ENCODE measurements at places on chromosomes 3 and 15. TPM values are rescaled to one million over a fixed set of nuclear protein-coding genes. Genes with fewer than 3 reads are reported as not detected.

Gene CYP11A1
- not detected for total RNA-seq

Gene CHRNB4
- not detected for total RNA-seq

Gene ZNF501
- 1.7 TPM for total RNA-seq

DNA sequence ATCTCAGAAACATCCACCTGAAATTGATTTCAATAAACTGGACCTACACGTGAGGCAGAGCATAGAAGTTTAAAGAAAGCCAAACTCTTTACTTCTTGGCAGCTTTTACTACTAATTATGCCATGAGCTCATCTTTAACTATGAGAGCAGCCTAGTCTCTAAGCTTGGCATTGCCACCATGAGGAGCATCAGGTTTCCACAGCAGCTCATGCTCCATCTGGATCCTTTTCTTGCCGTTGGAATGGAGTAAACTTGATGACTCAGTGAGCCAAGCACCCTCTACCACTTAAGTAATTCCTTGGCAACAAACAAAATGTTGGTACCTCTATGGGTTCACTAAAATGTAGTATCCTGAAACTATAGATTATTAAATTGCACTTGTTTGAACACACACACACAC, 583.2 kb downstream of the EPHA3 start:
- DNase-seq, result no peak
- no peaks in the 10 kb centered on the region for H3K27me3 ChIP-seq
- H3K36me3 ChIP-seq, result no peaks in the 10 kb centered on the region
- H3K4me1 ChIP-seq, result no peaks in the 10 kb centered on the region

- no peaks in the 10 kb centered on the region for H3K4me1 ChIP-seq
- no peaks in the 10 kb centered on the region for H3K27me3 ChIP-seq
- H3K4me3 ChIP-seq, result no peak overlapping the region
Observed at GRCh38 chr3:146313031-146313745, 62.3 kb upstream of the PLSCR4 start.

GRCh38 chr3:17182166-17182565, 297.4 kb downstream of the PLCL2 start:
- H3K4me3 ChIP-seq, result no peak overlapping the region
- H3K4me1 ChIP-seq, result peaks cover 25% of the 10 kb centered on the region
- H3K27me3 ChIP-seq, result no peaks in the 10 kb centered on the region
- peaks cover 22% of the 10 kb centered on the region for H3K36me3 ChIP-seq
- H3K27ac ChIP-seq, result no peak overlapping the region

Gene CYP1A2
- total RNA-seq, result not detected

- DNase-seq, result no peak
- H3K27ac ChIP-seq, result no peak overlapping the region
- no peak overlapping the region for H3K4me3 ChIP-seq
- H3K4me1 ChIP-seq, result no peaks in the 10 kb centered on the region
Observed at GRCh38 chr15:73578026-73578425, 55.2 kb downstream of the NPTN start.

DNA sequence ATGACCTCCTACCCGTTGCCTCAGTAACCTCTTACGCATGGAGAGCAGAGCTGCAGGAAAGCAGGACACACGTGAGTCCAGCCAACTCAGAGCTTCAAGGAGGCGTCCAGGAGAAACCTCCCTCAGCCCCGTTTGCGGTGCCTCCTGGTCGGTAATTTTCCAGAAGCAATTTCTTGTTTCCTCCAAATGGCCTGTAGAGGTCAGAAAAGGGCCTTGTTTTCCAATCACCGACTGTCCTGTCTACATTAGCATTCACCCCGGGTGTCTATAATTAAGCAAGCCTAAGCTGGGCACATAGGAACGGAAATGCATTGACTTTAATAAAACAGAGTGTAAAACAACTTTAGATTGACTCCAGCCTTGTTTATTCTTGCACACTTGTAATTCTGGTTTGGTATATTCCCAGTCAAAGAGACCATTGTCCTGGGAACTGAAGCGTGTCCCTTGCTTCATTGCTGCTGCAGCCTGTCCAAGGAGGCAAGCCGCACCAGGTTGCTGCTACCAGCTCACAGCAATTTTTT, 836.2 kb downstream of the AGBL1 start:
- no peak overlapping the region for H3K4me3 ChIP-seq
- H3K36me3 ChIP-seq, result no peaks in the 10 kb centered on the region
- no peak overlapping the region for H3K27ac ChIP-seq
- H3K4me1 ChIP-seq, result no peaks in the 10 kb centered on the region
- H3K27me3 ChIP-seq, result peaks cover 5% of the 10 kb centered on the region

- H3K4me3 ChIP-seq, result no peak overlapping the region
- H3K4me1 ChIP-seq, result no peaks in the 10 kb centered on the region
- DNase-seq, result no peak
- no peak overlapping the region for H3K27ac ChIP-seq
Observed at GRCh38 chr3:141930801-141931200, 54.4 kb downstream of the ATP1B3 start.

Gene ASTE1
- total RNA-seq, result 9.1 TPM

DNA sequence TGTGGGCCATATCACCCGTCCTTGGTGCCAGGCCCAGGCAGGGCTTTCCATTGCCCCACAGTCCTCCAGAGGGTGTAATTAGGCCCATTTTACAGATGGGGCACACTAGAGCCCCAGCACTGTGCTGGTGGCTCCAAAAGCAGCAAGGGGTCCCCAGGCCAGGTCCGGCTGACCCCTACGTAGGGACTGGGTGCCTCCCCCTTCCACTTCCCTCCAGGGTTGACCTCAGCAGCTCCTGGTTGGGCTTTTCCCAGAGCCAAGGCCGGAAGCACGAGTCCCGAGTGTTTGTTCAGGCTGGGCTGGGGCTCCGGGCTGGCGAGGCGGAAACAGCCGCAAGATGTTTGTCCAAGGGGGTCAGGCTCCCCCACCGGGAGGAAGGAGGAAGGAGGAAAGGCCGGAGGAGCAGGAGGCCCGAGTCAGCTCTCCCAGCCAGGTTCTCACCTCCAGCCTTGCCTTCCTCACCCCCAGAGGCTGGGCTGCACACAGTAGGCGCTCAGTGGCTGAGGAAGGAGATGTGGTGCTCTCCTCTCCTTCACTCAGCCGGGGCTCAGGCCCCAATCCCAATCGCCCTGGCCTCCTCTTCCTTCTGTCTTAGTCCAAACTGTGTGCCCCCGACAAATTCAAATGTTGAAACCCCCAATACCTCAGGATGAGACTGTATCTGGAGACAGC, 17.1 kb upstream of the PLXND1 start:
- H3K27me3 ChIP-seq, result no peaks in the 10 kb centered on the region
- no peak overlapping the region for H3K4me3 ChIP-seq
- H3K36me3 ChIP-seq, result no peaks in the 10 kb centered on the region
- no peak overlapping the region for H3K27ac ChIP-seq
- DNase-seq, result no peak
- H3K4me1 ChIP-seq, result peaks cover 13% of the 10 kb centered on the region

DNA sequence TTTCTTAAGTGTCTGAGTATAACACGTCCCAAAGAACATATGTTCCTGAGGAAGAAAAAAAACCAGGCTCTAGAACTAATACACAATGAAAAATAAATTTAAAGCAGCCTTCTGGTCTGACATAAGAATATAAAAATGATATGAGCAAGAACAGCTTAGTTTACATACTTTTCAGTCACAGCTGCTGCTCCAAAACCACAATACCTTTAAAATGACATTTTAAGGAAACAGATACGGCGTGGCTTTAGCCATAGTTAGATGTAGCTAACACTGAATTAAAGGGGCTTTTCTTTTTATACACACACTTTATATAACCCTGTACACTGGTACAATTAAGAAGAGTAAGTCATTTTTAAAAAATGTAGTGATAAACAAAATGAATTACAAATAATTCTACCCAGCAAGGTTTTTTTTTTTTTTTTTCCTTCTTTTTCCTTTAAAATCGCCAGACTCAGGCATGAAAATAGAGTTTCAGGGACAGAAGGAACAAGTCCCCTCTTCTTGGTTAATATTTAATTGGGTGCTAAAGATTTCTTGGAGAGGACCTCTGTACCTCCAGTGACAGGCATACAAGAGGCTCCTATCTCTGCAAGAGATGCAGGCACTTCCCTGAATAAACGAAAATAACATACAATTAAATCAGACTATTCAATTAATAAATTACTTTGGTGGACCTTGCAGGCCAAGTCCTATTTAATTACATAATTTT, 265.6 kb downstream of the FOXP1 start:
- peaks cover 2% of the 10 kb centered on the region for H3K36me3 ChIP-seq
- no peak overlapping the region for H3K27ac ChIP-seq
- H3K27me3 ChIP-seq, result no peaks in the 10 kb centered on the region

Gene NKIRAS1
- total RNA-seq, result 2.8 TPM

Gene CADPS
- total RNA-seq, result not detected

Gene CHST2
- 5.1 TPM for total RNA-seq

GRCh38 chr15:60960517-60960916, 268.6 kb downstream of the RORA start:
- H3K36me3 ChIP-seq, result no peaks in the 10 kb centered on the region
- no peaks in the 10 kb centered on the region for H3K27me3 ChIP-seq
- DNase-seq, result no peak
- no peaks in the 10 kb centered on the region for H3K4me1 ChIP-seq

Gene DNAJA4
- total RNA-seq, result 38.6 TPM

DNA sequence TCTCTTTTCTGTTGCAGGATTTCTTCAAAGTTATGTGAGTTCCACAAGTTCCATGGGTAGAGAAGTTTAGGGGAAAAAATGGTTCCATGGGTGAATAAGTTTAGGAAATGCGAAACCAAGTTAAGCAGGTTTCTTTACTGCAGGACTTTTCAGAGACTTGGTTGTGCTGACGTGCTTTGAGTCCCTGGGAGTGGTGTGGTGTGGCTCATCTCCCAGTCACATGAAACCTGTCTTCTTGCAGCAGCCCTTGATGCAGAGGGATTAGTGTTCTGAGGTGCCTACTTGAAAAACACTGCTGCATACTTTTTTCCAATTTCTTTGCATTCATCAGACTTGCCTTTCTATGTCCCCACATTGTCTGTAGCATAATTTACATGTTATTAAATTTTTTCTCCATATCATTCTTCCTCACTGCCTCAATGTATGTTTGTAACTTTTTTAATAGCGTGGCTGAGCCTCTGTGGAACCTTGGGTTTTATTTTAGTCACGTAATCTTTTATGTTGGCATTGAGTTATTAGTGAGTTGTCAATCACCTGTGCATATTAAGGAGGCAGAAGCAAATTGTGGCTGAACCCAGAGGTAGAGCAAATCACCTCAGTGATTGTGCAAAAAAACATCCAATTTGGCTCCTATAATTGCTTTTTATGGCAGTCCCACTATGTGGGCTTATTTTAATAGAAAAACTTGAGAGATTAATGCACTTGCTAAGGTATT, 115.6 kb downstream of the CACNA2D3 start:
- no peaks in the 10 kb centered on the region for H3K36me3 ChIP-seq
- no peak overlapping the region for H3K4me3 ChIP-seq
- H3K27me3 ChIP-seq, result peaks cover 4% of the 10 kb centered on the region
- no peak for DNase-seq
- no peak overlapping the region for H3K27ac ChIP-seq
- H3K4me1 ChIP-seq, result no peaks in the 10 kb centered on the region

GRCh38 chr3:177487635-177488186, 290.4 kb upstream of the TBL1XR1 start:
- no peaks in the 10 kb centered on the region for H3K27me3 ChIP-seq
- peaks cover 16% of the 10 kb centered on the region for H3K4me1 ChIP-seq
- no peak overlapping the region for H3K4me3 ChIP-seq
- no peak overlapping the region for H3K27ac ChIP-seq

DNA sequence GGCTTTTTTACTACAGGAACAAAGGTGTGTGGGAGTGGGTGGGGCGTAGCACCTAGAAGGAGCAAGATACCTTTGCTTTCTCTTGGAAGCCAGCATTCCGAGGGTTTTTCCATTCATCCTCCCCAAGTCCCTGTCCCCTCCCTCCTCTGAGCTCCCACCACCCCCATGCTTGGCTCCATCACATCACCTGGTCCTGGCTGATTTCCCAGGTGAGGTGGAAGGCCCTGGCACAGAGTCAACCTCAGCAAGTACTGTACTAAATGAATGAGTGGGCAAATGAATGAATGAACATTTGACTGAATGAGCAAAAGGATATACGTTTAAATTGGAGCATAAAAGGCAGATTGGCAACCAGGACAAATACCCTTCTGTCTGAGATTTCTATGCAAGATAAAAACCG, 45.4 kb downstream of the DZIP1L start:
- no peaks in the 10 kb centered on the region for H3K36me3 ChIP-seq
- H3K4me3 ChIP-seq, result no peak overlapping the region
- H3K27ac ChIP-seq, result no peak overlapping the region
- peaks cover 14% of the 10 kb centered on the region for H3K4me1 ChIP-seq

DNA sequence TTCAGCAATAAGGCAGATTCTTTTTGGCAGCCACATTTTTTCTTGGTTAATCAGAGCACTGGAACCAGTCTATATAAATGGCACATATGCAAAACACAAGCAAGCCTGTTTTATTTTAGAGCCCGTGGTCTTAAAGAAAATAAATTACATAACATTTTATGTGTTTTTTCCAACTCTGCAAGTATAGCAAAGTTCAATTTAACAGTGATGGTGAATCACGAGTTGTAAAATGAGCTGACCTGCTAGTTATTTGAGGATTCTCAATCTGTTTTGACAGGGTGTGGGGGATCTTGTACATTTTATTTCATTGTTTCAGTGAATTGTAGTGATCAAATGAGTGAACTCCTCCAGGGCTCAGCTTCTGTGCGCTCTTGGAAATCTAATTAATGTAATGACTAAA, 2.7 kb downstream of the ARHGEF26 start:
- H3K4me1 ChIP-seq, result peaks cover 22% of the 10 kb centered on the region
- no peak for DNase-seq
- H3K27ac ChIP-seq, result no peak overlapping the region
- no peaks in the 10 kb centered on the region for H3K36me3 ChIP-seq

Gene C3orf52
- total RNA-seq, result 8.7 TPM

- H3K36me3 ChIP-seq, result peaks cover 34% of the 10 kb centered on the region
- H3K27ac ChIP-seq, result peak overlapping the region; percentile 98
- H3K27me3 ChIP-seq, result no peaks in the 10 kb centered on the region
- no peak for DNase-seq
Observed at GRCh38 chr3:23811185-23811527, 5.4 kb downstream of the UBE2E1 start.

- no peak overlapping the region for H3K4me3 ChIP-seq
- H3K27ac ChIP-seq, result no peak overlapping the region
- no peaks in the 10 kb centered on the region for H3K4me1 ChIP-seq
- H3K27me3 ChIP-seq, result no peaks in the 10 kb centered on the region
- no peaks in the 10 kb centered on the region for H3K36me3 ChIP-seq
Observed at GRCh38 chr3:35727179-35727578, 87.9 kb downstream of the ARPP21 start.

DNA sequence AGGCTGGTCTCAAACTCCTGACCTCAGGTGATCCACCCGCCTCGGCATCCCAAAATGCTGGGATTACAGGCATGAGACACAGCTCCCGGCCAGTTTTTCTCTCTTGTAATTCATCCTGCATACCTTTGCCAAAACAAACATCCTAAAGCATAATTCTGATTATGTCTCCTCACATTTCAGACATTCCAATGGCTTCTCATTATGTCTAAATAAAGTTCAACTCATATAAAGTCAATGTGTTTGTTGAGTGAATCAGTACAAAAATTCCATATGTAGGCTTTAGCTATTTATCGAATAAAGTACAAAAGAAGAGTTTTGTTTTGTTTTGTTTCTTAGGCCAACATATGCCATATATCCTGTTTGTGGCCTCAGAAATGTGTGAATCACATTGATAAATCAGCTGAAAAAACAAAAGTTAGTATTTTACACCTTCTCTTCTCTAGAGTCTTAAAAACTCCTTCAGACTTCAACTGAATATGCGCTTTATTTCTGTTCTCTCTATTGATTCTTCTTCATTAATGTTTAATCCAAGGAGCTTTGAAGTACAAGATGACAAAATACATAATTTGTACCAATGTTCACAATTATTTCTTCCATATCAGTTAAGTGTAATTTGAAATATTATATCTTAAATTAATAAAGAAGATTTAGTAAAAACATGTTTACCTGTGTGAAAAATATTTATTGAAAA, 165.8 kb downstream of the MECOM start:
- no peak overlapping the region for H3K27ac ChIP-seq
- DNase-seq, result no peak
- H3K4me1 ChIP-seq, result no peaks in the 10 kb centered on the region
- no peak overlapping the region for H3K4me3 ChIP-seq
- no peaks in the 10 kb centered on the region for H3K36me3 ChIP-seq

All from activated CD4-positive, alpha-beta T cell treated with anti-CD3 and anti-CD28 coated beads for 36 hours (primary cell).